ENCODE measurements at places on chromosomes 2 and 18. TPM values are rescaled to one million over a fixed set of nuclear protein-coding genes. Genes with fewer than 3 reads are reported as not detected.

IL36B gene
- total RNA-seq: not detected

ACTG2 gene
- not detected for total RNA-seq

CHRND gene
- not detected for total RNA-seq

GCG gene
- total RNA-seq: not detected

MAP3K19 gene
- not detected for total RNA-seq

CEBPZOS gene
- total RNA-seq: 13.2 TPM

LONRF2 gene
- under 0.01 TPM for total RNA-seq

CBLN2 gene
- total RNA-seq: not detected

LRRC30 gene
- total RNA-seq: not detected

All from GM23248 (cell line).